Stimulated activated CD4-positive, alpha-beta T cell treated with anti-CD3 and anti-CD28 coated beads, TNF-alpha, amount 100 ng/mL, for 24 hours (primary cell): ENCODE measurements at places on chromosomes 2 and 18.

- no peak for DNase-seq
These were observed 35.6 kb downstream of the GALM start for GRCh38 chr2:38701542-38701941.

DNA sequence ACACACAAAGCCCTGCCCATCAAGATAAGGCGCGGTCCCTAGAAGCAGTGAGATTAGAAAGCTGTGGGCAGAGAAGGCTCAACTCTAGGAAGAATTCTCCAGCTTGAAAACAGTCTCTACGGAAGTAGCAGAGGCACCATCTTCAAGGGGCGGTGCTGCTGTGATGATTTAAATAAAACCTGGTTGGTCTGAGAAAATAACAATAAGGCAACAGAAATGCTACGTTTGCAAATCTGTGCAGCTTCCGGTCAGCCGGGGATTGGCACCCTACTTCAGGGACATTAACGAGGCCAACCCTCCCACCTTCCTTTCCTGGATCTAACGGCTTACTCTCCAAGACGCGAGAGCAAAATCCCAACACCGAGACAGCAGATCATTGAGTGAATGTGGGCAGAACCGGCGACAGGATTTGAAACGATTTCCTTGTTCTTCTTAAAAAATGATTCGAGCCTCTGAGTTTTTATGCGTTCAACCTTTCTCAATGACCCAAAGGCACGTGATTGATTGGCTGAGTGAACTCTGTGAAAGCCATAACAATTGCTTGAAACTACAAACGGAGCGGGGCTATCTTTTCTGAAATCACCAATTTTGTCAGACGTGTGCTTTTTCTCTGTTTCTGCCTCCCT is 93.7 kb upstream of the ZNF516 start:
- no peak for DNase-seq

GRCh38 chr2:174004905-174005605 is 39.9 kb upstream of the SP3 start:
- no peak for DNase-seq

GRCh38 chr2:57674743-57675142 is 371.9 kb upstream of the VRK2 start:
- DNase-seq = no peak

- no peak for DNase-seq
These were observed 87.6 kb upstream of the ODC1 start for GRCh38 chr2:10535703-10536102.

GRCh38 chr2:3208179-3208578 is 169.4 kb downstream of the EIPR1 start:
- DNase-seq = no peak

DNA sequence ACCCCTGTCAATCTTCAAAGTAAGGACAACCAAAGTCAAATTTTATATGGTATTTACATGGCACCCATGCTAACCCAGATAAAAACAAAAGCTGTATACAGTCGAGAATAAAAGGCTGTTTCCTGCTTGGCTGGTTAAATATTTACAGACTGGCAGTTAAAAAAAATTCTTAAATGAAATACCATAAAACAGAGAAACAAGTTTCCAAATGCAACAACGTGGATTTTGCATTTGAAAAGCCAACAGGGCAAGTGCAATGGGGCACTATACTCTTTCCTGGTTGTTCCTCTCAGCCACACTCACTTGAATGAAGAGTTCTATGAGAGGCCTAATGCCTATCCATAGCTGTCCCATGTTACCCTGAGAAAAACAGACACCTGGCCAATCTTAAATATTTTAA is 6.1 kb upstream of the NR4A2 start:
- DNase-seq = no peak

GRCh38 chr18:74110149-74110548 is 37.5 kb downstream of the FBXO15 start:
- no peak for DNase-seq

- no peak for DNase-seq
These were observed 116.8 kb upstream of the GATA6 start for GRCh38 chr18:22052405-22053105.

DNA sequence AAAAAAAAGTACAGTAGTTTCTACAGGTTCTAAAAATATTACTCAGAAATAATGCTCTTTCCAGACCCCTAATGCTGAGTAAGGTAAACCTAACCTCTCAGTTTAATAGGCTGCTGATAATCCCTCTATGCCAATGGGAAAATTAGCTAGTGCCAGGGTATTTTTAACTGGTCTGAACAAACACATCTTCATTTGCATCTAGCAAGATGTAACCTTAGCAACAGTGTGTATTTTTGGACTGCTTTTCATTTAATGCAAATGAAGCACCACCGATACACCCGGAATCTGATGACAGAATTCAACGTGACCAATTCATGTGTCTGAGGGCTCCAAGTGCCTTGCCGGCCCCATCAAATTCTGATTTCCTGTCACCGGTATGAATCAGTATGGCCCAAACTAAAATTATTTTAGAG is 47.4 kb upstream of the CYRIA start:
- no peak for DNase-seq

- DNase-seq = no peak
These were observed at the start of gene LYPD6 for GRCh38 chr2:149330127-149331022. Gene LYPD6 (plus strand): TSS chr2:149330587. CDS start chr2:149437709, 107,122 bp downstream.
